ENCODE measurements at places on chromosomes 11 and 22.

DNA sequence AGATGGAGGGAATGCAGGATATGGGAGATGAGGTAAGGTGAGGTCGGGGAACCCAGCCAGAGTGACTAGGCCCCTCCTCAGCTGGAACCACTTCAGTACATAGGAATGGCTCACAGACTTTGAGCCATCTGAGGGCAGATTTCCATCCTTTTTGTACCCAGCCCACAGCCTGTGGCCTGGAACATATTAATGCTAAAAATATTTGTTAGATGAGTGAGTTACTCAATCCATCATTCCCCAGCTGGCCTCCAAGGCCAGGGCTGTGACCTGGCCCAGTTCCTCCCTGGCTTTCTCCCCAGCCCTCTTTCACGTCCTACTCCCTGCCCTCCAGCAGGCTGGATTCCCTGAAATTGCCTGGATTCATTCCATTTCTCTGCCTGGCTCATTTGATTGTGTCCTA lies 57.2 kb upstream of the PRDM11 start:
- no peak for DNase-seq

GRCh38 chr11:59551659-59552521 lies 40.6 kb downstream of the OR4D9 start:
- DNase-seq = peak; percentile 86

DNA sequence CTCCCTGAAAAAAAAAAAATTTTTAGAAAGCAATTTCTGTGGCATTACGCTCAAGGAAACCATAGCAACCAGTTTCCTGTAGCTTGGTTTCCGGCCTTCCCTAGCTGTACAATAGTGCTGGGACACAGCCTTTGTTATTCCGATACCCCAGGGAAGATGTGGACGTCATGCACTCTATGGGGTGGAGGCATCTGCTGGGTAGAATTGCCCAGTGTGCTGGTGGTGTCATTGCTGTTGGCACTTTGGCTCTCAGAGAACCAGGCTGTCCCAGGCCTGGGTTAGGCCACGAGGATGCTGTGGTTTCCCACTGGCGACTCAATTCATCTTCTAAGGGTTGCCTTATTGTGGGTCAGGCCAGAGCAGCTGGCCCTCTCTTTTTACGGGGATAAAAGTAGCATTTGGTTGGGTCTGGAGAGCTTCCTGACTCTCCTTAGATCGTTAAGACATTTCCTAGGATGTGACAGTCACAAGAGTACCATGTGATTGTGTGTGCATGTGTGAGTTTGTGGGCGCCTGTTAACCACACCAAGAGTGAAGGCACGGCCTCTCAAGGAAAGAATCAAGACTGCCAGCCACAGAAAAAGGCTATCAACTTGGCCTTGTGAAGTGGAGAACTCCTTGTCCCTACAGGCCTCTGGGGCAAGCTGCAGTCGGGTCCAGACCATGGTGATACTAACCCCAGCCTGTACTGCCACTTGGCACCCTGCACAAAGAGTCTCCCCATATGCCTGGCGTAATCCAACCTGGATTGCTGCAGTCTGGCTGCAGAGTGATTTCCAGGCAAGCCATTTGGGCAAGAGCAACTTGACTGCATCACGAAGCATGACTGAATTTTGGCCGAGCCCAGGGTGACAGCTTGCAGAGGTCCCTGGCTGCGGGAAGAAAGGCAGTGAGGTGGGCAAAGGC lies 35.9 kb upstream of the NAV2 start:
- DNase-seq = peak; percentile 61

- DNase-seq = no peak
Observed at GRCh38 chr11:126522606-126523005, 167.1 kb downstream of the ST3GAL4 start.

GRCh38 chr11:2142300-2142759 lies 3.1 kb upstream of the IGF2 start:
- no peak for DNase-seq

DNA sequence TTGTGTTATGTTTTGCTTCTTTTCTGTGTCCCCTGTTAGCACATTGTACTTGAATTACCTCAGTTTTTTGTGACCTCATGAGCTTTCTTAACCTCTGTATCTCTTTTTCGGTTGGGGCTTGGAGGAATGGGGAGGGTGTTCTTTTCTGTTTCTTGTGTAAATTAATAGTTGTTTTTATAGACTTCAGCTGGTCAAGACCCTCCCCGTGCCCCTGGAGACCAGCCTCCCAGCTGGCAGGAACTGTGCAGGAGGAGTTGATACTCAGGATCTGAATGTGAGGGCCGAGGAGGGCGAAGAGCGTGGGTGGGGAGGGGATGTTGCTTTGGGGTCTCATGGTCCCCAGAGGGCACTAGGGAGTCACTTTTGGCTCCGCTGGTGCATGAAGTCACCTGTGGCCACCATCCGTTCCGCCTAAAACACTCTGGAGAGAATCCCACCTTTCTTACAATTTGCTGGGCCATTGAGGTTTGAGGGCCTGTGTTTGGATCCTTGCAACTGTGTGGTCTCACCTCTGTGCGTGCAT lies 44.3 kb upstream of the NNMT start:
- no peak for DNase-seq

Measured in lung (tissue), 17 donors.